ENCODE measurements at places on chromosomes 16 and 17.

DNA sequence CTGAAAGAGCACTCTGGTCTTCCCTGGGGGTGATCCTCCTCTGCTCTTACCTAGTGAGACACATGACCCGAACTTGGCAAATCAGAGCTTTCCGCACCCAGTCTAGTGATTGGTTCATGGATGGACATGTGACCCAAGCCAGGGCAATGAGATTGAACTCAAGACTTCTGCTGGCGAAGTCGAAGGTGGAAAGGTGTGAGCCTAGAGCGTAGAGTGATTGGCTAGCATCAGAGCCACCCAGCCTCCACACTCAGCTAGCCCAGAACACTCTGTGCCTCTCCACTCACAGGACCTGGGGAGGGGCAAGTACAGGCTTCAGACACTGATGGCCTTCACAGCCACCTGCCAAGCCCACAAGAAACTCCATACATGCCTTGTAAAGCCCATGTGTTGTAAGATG is 17.6 kb downstream of the ATPAF2 start:
- DNase-seq: no peak

- no peak for DNase-seq
Measured at GRCh38 chr16:72493716-72494415, 321.9 kb upstream of the PMFBP1 start.

DNA sequence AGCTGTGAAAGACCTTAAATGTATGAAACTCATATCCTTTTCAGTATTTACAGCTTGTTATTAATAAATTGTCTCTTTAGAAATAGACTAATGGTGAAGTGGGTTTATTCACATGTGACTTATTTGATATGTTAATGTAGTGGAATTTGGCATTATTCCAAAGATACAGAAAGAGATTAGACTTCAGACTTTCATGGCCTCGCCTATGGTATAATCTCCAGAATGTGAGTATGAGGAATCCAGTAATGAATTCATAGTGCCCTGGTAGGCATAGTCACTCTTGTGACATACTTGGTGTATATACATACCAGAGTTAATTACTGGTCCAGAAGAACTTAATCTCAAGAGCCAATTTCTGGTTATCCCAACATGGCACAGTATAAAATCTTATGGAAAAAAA is 72.7 kb downstream of the OMG start:
- no peak for DNase-seq

DNA sequence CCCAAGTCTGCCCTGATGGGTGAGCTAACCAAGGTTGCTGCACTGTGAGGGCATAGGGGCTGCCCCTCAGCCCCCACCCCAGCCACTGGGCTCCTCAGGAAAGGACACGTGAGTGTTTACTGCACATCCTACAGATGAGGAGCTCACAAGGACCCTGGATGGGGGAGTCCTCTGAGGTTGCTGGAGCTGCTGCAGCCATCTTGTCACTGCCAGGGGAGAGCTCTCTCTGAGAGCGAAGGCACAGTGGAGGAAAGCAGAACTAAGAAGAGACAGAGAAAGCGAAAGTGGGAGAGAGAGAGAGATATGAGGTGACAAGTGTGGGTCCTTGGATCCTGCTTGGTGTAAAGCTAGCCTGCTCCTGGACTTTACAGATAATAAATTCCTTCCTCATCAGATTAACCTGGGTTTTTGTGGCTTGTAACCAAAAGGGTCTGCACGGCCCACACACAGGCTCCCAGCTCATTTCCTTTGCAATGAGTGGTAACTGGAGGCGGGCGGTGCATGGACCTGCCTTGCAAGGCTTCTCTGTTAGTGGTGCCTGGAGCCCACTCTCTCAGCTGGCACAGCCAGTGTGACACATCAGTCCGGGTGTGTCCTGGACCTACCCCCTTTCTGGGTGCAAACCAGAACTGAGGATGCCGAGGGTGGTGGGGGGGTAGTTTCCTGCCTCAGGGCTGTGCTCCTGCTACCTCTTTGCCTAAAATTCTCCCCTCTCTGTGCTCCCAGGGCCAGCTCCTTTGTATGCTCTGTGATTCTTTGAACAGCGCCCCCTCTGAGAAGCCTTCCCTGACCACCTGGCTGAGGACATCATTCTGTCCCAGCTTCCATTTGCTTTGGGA is 14.2 kb downstream of the SNX20 start:
- DNase-seq: peak; percentile 82

DNA sequence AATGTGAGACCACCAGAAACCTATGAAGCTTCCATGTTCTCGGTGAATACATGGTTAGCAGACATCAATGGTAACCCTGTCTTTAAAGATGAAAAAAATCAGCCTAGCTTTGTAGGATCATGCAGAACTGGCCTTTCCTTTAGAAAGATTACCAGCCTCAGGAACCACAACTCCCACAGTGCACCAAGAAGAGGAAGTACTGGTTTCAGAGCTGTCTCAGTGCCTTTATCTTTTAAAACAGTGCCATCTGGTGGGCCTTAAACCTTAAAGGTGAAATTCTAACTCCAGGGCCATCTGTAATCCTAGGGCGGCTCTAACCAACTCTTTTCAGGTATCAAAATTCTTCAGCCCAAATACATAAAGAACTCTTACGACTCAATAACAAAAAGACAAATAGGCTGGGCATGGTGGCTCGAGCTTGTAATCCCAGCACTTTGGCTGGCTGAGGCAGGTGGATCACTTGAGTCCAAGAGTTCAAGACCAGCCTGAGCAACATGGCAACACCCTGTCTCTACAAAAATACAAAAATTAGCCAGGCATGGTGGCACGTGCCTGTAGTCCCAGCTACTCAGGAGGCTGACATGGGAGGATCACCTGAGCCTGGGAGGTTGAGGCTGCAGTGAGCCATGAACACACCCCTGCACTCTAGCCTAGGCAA is 5.4 kb downstream of the ATPAF2 start:
- DNase-seq: no peak

DNA sequence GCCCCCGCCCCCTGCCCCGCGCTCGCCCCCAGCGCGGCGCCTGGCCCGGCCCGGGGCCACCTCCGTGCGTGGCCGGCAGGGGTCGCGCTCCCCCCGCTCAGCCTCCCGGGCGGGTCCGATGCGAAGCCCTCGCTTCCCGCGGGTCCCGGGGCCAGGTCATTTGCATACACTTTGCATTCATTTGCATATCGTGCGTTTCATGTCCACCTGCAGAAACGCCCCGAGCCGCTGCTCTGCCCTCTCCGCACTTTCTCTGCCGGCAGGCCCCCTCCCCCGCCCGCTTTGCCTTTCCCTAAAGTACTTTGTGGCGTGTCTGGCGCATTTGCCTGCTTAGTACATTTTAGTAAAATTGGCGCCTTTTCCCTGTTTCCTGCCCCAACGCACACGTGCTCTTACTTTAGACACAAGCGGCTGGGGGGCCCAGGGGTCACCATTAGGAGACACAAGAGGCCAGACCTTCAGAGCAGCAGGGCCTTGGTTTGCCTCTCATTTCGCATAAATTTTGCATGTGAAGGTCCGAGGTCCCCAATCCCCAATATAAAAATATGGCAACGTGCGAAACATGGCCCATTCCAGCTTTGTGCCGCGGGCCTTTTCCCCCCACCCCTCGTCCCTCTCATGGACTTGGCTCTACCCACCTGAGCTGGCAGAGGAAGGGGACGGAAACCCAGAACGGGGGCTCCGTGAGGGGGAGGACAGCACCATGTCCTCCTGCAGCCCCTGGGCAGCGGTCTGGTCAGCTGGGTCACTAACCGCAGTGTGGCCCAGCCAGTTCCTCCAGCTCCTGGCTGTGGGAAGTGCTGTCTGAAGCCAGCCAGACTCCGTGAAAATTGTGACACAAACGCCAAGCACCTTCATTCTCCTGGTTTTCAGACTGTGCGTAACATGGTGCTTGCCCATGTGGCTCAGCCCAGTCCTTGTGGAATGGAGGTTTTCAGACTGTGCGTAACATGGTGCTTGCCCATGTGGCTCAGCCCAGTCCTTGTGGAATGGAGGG is 34.8 kb downstream of the CBFA2T3 start:
- DNase-seq: peak; percentile 85

GRCh38 chr17:76530095-76530723 is 7.3 kb downstream of the CYGB start:
- DNase-seq: no peak

DNA sequence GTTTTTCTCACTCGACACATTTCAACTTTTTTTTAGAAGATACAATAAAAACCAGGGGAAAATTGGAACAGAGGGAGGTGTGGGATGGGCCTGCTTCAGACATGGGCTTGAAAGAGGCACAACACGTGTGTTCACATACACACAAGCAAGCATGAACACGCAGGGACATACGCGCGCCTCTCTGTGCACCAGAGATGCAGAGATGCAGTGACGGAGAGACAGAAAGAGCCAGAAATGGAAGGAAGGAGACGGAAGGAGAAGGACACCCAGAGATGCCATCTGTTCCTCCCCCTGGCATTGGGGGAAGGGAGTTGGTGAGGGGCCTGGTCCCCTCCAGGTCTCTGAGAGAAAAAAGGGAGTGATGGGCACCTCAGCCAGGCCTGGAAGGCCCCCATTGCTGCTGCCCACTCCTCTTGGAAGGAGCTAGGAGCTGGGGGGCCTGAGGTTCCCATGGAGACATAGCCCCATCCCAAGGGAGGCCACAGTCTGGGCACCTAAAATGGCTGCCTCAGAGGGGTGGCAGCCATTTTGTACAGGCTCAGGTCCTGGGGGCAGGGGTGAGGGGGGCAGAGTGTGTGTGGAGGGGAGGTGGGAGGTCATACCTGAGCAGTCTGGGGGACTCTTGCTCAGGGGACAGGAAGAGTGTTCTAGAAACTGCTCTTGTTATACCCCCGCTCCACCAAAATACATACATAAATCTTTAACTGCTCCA is 3.8 kb upstream of the NEUROD2 start:
- DNase-seq: no peak

DNA sequence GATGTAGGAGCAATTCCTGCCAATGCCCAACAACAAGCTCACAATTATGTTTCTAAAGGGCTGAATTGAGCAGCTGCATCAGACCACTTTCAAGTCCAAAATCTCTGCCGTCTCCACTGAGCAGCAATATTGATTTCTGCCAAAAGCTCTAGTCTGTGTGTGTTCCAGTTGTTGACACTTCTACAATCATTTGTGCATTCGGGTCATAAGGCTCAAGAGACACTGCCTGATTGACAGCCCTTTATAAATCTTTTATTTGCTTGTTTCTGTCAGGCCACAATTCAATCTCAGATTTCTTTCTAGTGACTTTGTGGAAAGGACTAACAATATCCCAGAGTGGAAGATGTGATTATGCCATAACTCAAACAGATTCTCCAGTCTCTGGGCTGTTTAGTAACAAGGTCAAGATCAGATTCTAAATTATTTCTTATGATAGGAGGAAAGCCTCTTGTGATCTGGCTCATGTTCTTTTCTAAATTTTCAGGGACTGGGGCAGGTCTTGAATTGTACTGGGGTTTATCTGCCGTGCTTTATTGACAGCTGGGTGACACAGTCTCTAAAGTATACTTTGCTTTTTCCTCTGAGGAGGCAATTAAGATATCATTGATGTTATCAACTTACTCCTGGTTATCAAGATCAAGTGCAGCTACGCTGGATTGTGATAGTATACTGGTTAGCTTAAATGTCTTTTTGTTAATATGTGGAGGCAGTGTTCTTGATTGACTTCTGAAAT is 377.1 kb downstream of the CNTNAP4 start:
- no peak for DNase-seq

GRCh38 chr17:9890124-9890523 is 14.9 kb downstream of the RCVRN start:
- DNase-seq: no peak

DNA sequence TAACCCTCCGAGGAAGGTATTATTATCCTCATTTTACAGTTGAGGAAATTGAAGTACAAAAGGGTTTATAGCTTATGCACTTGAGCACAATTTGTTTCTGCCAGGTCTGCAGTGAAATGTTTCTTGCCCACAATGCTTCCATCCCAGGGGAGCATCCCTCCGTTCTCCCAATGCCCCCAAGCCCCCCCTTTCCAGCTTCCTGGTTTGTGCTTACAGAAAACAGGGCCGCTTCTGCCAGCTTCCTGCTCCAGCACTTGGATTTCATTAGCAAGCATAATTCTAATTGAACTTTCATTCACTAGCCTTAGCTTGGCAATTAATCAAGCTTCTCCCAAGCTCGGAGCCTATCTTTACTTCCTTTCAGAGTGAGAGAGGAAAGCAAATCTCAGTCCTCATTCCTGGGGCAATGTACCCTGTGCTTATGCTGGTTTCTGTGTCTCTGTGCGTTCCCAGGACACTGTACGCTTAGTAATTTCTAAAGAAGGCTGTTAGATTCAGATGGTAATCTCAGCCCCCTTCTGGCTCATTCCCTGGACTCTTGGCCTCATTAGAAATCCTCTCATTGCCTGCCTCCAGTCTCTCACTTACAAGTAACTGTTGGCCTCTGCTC is 141.6 kb downstream of the HS3ST2 start:
- no peak for DNase-seq

- DNase-seq: no peak
Measured at GRCh38 chr16:30925995-30926811, 2.8 kb downstream of the FBXL19 start.
